ENCODE measurements at places on chromosomes 11 and 22.

- peak; percentile 48 for DNase-seq
Observed at GRCh38 chr22:24460418-24461089, 33.2 kb downstream of the ADORA2A start.

- no peak for DNase-seq
Observed at GRCh38 chr11:73426219-73426850, 50.1 kb downstream of the RELT start.

GRCh38 chr11:46597609-46598219 lies 3.9 kb upstream of the AMBRA1 start:
- DNase-seq: no peak

DNA sequence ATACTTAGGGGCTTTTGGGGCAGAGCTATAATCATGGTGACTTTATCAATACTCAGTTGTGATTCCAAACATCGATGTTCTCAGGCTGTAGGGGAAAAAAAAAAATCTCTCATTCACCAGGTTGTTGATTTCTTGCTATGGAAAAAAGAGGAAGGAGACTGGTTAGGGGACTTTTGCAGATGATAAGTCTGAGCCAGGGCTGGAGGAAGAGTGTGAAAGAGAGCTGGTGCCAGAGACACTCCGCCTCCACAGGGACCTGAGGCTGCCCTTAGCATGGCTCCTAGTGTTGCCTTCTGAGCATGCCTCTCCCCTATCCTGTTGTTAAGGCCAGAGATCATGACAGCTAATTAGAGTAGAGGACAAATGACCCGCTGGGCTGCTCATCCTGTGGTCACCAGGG lies 16.9 kb downstream of the UPB1 start:
- no peak for DNase-seq

- no peak for DNase-seq
Observed at GRCh38 chr11:114826910-114827442, 148.6 kb downstream of the NXPE2 start.

DNA sequence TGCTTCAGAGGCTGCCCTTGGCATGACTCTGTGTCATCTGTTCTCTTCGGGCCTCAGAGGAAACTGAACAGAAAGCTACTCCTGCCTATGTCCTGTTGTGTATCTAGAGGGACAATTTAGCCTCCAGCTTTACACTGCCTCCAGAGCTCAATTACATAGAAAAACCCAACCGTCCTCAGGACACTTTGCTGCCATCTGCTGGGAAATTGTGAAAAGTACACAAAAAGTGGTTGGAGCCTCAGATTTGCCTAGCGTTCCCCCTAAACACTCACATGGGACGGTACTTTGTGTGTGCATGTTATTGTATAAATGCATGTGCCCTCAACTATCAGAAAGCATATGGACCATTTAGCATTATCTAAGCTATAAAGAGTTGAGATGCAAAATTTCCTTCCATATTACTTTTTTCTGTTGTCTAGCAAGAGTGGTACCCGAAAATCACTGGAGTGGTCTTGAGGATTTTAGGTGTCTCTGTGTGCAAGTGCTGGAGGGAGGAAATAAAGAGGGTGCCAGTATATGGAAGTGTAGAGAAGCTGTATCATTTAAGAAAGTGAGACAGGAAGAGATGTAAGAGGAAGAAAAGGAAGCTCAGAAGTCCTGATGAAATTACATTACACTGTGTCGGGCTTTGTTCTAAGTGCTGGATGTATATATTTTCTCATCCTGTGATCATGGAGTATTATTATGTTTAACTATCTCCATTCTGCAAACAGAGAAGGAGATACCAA lies 8.7 kb upstream of the MS4A4E start:
- peak; percentile 15 for DNase-seq

- DNase-seq: no peak
Observed at GRCh38 chr11:78208257-78209165, 19.8 kb downstream of the USP35 start.

DNA sequence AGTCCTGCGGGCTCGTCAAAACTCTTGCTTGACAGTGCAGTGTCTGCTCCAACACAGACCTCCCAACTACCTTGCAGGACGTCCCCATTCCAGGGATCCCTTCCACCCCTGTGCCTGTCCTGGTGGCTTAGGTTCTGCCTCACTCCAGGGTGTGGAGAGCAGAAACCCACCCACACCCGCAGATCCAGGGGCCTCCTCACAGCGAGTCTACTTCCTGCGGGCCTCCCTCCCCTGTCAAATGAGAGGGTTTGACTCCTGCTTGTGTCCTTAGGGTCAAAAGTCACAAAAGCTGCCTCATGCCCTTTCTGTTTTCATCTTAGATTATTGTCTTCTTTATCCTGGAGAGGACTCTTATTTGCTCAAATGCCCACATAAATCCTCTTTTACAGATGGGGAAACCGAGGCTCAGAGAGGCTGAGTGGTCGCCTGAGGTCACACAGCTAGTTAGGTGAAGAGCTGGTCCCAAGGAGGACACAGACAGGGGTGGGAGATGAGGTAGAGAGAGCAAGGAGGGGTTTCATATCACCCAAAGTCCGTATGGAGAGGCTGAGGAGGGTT lies 81.1 kb upstream of the KCNQ1OT1 start:
- no peak for DNase-seq

DNA sequence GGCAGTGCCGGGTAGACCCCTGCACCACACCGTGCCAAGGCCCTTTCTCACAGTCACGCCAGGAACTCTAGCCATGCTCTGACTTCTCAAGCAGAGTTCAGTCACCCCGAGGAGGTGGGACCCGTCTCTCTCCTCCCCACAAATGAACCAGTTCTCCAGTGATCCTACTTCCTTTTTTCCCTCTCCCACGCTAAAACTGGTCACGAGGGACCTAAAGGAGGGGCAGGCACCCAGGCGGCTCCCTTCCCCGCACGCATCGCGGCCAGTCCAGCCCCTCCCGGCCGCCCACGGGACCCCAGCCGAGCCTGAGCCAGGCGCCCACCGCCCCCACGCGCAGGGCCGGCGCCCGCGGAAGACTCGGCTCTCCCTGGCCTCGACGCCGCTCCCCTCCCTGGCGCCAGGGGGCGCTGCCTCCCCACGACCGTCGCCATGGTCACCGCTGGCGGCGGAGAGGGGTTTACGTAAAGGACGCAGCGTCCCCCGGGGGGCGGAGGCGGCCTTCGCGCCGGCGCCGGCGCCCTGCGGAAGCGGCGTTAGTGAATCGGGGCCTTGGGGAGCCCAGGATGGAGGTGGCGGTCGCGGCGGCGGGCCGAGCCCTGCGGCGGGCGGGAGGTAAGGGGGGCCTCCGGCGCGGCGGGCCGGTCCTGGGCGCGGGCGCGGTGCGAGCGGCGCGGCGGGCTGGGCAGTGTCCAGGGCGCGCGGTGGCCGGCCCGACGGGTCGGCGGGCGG lies at the start of gene DAGLA:
Gene DAGLA (plus strand): TSS at position 499 of the 729 bp plus-strand sequence. CDS start 39,765 bp downstream, outside the sequence.
- peak; percentile 95 for DNase-seq

- peak; percentile 54 for DNase-seq
Observed at GRCh38 chr11:104164028-104164520, at the start of gene PDGFD. TSS of gene PDGFD (minus strand) at chr11:104164147.

DNA sequence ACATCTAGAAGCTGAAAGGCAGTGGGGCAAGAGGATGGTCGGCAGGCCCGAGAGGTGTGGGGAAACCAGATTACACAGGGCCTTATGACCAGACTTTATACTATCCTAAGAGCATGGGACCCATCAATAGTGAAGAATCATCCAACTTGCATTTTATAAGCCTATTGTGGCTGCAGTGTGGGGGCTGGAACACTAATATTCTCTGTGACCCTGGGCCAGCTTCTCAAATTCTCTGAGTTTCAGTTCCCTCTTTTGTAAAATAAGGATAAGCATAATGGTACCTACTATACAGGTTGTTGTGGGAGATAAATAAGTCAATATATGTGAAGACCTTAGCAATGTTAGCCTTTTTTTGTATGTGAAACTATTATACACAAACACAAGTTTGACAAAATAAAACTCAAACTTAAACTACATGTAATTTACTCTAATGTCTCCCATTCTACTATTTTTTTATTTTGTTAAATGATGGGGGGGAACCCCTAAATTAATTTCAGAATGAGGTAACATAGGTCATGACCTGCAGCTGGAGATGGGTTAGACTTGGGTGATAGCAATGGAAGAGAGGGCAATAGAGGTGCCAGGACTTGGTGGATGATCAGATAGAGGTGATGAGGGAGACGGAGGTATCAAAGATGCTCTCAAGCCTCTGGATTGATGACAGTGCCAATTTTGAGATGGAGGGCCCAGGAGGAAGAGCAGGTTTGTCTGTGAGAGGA lies 30.1 kb downstream of the SMCO4 start:
- DNase-seq: no peak

- DNase-seq: no peak
Observed at GRCh38 chr11:802693-803466, 2.2 kb downstream of the PIDD1 start.

GRCh38 chr11:72241291-72241781 lies 2.6 kb downstream of the PHOX2A start:
- peak; percentile 36 for DNase-seq

- DNase-seq: no peak
Observed at GRCh38 chr11:60831501-60832079, 10.3 kb upstream of the CCDC86 start.

DNA sequence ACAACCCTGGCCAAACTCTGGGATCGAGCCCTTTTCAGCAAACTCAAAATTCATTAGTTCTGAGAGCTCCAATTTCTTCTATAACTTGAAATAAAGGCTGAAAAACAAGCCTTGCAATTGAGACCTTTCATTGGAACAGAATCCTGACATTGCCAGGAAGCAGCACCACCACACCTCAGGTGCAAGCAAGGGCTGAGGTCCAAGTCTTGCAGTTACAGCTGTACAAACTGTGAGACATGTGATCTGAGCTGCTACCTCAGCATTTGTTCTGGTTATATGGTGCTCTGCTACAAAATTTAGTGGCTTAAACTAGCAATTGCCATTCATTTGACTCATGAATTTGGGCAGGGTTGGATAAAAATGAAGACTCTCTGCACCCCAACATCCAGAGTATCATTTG lies 18.1 kb downstream of the OR5AS1 start:
- no peak for DNase-seq

- DNase-seq: peak; percentile 17
Observed at GRCh38 chr11:18853086-18853720, 61.6 kb upstream of the PTPN5 start.

DNA sequence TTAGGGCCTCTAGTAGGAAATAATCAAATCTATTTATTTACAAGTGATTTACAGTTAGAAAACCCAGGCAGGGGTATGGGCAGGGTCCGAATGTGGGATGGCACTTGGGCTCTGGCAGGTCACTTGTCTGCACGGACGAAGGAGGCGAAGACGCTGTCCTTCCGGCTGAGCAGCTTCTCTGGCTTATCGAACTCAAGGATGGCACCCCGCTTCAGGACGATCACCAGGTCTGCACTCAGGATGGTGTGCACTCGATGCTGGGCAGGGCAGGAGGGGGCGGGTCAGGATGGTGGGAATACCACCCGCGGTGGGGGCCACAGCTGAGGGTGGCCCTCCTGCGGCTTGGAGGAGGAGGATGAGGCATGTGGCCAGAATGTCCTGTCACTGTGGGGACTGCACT lies 4.4 kb upstream of the KCNJ11 start:
- no peak for DNase-seq

DNA sequence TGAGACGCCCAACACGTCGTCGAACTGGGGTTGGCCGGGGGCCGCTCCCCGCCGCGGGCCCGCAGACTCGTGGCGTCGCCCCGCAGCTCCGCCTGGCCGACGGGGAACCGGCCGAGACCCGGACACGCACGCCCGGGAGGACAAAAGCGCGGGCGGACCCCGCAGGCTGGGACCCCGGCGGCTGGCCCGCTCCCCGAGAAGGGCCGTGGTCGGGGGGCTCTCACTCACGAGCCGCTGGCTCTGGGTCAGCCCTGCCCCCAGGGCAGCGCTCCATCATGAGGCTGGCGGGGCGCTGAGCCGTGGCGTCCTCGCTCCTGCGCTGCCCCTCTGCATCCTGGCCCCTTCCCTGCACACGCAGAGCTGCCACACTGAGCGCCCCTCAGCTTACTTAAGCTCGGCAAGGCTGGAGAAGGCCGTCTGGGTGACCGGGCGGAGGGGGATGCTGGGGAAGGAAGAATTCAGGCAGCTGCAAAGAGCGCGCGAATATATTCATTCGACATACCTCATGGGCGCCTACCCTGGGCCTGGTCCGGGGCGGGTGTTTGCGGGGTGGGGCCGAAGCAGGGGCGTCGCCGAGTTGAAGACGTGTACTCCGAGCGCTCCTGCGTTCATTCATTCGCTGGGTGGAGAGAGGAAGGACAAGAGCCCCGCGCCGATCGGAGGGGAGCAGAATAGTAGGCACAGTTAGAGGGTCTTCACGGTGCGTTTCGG lies 579 bp upstream of the CYB5R2 start:
- peak; percentile 75 for DNase-seq

- no peak for DNase-seq
Observed at GRCh38 chr11:68040957-68041591, 2.2 kb downstream of the TCIRG1 start.

DNA sequence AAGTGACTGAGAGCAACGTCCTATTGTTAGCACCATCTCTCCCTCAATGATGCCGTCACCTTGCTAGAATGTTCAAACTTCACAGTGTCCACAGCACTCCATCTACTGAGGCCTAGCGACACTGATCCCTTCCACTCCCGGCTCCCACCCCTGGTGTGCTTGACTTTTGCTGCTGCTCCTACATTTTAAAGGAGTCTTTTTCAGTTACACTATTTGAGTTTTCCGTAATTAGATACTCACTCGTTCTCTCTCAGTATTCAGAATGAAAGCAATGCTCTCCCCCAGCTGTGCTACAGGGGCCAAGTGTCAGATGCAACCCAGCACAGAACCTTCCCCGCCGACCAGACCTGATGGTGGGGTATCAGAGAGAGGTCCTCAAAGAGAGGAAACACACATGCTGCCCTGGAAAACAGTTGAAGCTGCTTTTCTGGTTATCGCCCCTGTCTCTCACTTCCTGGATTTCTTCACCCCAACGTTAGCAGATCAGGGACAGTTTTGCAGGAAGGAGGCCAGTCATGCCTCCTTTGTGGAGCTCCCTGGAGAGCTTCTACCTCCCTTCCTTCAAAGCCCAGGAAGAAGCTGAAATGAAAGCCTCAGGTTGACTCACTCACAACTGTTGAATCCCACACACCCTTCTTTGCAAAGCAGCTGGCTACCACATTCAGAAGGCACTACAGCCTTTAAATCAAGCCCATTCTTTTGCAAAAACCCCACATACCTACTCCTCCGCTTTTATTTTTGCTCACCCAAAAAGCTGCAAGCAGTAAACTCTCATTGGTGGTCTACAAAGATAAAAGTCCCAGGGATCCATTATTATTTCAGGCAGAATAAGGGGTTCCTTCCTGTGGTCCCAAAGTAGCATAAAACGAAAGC lies 23.5 kb downstream of the LARGE1 start:
- DNase-seq: peak; percentile 46
